NCI-H1417 treated with DMSO at 0.1 percent for 48 hours (cell line): ENCODE measurements at places on chromosomes 3 and 15.

- no peak for DNase-seq
Observed at GRCh38 chr3:52177701-52178042, 20.3 kb upstream of the ALAS1 start.

GRCh38 chr3:102492300-102492699 lies 57.5 kb downstream of the ZPLD1 start:
- no peak for DNase-seq

- no peak for DNase-seq
Observed at GRCh38 chr3:18562364-18563154, 137.4 kb upstream of the SATB1 start.

- DNase-seq, result no peak
Observed at GRCh38 chr3:22746221-22746620, 456.9 kb upstream of the UBE2E2 start.

GRCh38 chr15:99443768-99444446 lies 121.9 kb upstream of the MEF2A start:
- DNase-seq, result no peak

- no peak for DNase-seq
Observed at GRCh38 chr3:107001635-107002034, 375.6 kb upstream of the CCDC54 start.

DNA sequence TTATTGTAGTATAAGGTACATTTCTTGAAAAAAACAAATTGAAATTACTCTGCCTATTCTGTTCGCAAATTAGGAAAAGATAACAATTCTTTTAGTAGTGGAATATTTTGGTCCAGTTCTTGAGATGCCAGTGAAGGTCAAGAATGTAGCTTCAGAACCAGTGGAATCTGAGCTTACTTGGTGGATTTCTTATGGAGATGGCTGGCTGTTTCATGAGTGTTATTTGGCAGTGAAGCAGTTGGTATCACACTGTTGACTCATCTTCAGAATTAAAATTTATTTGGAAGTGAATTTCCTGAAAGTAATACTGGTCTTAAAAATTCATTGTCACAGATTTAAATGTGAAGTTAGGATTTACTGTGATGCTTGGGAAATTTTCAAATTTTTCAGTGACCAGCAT lies 19.1 kb downstream of the RNF13 start:
- DNase-seq, result no peak

DNA sequence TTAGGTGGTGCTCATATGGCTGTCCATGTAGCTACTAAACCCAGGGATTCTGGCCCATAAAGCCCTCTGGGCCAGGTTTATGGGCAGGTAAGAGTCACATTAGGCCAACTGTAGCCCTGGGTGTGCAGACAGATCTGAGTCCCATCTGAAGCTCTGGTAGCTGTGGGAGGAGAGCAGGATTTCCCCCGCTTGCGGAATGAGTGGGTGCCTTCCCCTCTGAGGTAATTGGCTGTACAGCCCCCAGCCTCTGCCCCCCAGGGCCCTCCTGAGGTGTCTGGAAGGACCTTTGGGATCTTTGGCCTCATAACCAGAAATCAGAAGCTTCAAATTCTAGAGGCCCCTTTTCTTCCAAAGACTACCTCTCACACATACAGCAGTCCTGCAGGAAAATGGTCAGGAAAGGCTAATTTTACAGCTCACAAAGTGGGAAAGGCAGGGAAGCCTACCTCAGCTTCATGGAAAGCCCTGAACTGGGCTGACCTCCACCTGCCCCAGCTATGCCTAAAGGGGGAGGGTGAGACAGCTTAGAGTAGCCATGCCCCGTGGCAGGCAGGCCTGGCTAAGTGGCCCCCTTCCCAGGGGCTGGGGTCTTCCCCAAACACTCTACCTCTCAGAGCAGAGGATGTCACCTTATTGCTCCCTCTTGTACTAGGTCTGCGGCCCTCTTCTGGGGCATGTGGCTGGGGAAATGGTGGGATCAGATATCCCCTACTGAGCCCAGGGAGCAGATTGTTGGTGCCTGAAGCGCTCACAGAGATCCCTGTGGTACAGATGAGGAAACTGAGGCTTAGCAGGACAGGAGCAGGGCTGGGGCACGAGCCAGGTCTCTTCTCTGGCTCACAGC lies 16.8 kb downstream of the HEMK1 start:
- no peak for DNase-seq

- DNase-seq, result no peak
Observed at GRCh38 chr3:128050597-128050996, 1.6 kb upstream of the SEC61A1 start.
